ENCODE measurements at places on chromosomes 4 and X. TPM values are rescaled to one million over a fixed set of nuclear protein-coding genes. Genes with fewer than 3 reads are reported as not detected.

The AREG gene
- 1.8 TPM for polyA plus RNA-seq

The CFAP299 gene
- polyA plus RNA-seq: 4.9 TPM

The TCEAL5 gene
- polyA plus RNA-seq: 28.3 TPM

The DUX4 gene
- polyA plus RNA-seq: not detected

The ERCC6L gene
- polyA plus RNA-seq: 0.42 TPM

The MAB21L2 gene
- polyA plus RNA-seq: not detected

The CFAP99 gene
- 0.32 TPM for polyA plus RNA-seq

The GASK1B gene
- polyA plus RNA-seq: 8.1 TPM

The CXCL10 gene
- not detected for polyA plus RNA-seq

The FAM50A gene
- polyA plus RNA-seq: 5.7 TPM

The MAGEA8 gene
- polyA plus RNA-seq: not detected

The FGFBP2 gene
- not detected for polyA plus RNA-seq

The ETNPPL gene
- 5.8 TPM for polyA plus RNA-seq

The TAF1 gene
- polyA plus RNA-seq: 4.8 TPM

The USP17L26 gene
- polyA plus RNA-seq: not detected
